ENCODE measurements at places on chromosomes 12 and 14.

DNA sequence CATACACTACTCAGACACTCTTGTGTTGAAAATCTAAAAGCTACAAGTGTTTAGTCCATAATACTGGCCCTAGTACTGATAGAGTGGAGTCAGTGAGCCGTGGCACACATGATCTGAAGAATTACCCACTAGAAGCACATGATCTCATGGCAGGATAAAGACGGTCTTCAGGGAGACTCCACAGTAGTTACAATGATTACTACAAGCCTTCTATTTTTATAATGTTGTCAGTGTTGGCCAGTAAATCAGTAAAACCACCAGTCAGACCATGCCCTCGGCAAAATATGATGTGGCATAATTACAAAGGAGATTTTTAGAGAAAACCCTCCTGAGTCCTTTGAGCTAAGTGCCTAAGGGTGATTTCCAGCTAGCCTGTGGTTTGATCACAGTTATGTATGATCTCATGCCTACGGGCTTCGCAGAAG is 114.9 kb downstream of the PDZRN4 start:
- no peaks in the 10 kb centered on the region for H3K27me3 ChIP-seq
- H3K36me3 ChIP-seq, result no peaks in the 10 kb centered on the region
- no peaks in the 10 kb centered on the region for H3K4me1 ChIP-seq
- no peak for DNase-seq

DNA sequence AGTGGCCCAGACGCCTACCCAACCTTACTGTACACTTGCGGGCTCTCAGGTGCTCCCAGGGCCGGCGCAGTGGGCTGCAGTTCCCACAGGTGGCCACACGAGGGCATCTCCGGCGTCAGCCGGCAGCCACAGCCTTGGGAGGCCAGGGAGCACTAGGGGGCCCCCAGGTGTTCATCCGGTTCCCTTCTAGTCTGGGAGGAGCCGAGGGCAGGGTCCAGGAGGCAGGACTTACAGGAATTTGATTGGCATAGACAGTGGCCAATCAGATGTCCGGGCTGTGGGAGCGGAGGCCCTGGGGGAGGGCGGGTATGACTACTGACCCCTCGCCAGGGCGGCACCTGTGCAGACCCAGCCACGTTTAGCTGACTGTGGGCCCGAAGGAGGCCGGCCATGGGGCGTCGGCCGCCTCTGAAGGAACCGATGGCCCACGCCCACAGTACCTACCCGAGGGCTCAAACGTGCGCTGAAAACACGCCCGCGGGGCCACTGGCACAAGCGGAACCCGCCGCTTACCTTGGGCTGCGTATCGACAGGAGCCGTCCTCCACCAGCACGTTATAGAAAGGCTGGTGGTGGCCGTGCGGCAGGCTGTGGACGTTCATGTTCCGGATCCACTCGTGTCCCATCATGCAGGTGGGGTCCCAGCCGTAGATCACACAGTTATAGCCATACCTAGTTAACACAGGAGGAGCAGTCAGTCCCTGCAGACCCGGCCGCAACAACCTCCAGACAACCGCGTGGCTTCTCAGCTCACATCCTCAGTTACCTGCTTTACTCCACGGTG is 34.8 kb downstream of the FBXO21 start:
- no peak overlapping the region for H3K27ac ChIP-seq
- no peaks in the 10 kb centered on the region for H3K27me3 ChIP-seq
- no peak overlapping the region for H3K4me3 ChIP-seq
- DNase-seq, result peak; percentile 82

- DNase-seq, result peak; percentile 94
- no peak overlapping the region for H3K27ac ChIP-seq
- peaks cover 8% of the 10 kb centered on the region for H3K36me3 ChIP-seq
- H3K27me3 ChIP-seq, result no peaks in the 10 kb centered on the region
- H3K4me1 ChIP-seq, result peaks cover 30% of the 10 kb centered on the region
Observed at GRCh38 chr12:47779301-47779942, 6.4 kb downstream of the SLC48A1 start.

DNA sequence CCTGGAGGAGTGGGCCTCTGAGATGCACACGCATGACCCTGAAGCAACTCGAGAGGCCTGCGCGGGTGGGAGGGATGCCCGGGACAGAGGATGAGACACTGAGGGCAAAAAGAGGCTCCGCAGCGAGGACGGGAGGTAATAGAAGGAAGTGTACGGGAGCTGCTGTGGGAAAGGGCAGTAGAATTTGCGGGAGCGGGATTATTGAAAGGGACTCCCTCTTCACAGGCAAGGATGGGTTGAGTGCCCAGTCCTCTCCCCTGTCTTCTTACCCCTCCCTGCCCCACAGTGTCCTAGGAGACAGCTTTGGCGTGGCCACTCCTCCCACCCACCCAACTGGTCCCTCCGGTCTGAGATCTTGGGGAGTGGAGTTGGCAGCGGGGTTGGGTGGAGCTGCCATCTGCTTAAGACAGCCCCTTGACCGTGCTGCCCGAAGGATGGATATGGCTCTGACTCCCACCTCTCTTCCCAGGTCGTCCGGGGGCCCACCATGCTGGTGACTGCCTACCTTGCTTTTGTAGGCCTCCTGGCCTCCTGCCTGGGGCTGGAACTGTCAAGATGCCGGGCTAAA is 15.7 kb upstream of the ESPL1 start:
- H3K4me1 ChIP-seq, result peaks cover 48% of the 10 kb centered on the region
- H3K36me3 ChIP-seq, result peaks cover 4% of the 10 kb centered on the region
- H3K4me3 ChIP-seq, result peak overlapping the region; percentile 96
- H3K27me3 ChIP-seq, result no peaks in the 10 kb centered on the region
- peak overlapping the region; percentile 94 for H3K27ac ChIP-seq

- H3K27ac ChIP-seq, result no peak overlapping the region
- peaks cover 8% of the 10 kb centered on the region for H3K4me1 ChIP-seq
- no peaks in the 10 kb centered on the region for H3K36me3 ChIP-seq
- peaks cover 35% of the 10 kb centered on the region for H3K27me3 ChIP-seq
- DNase-seq, result no peak
Observed at GRCh38 chr14:33792009-33792719, 158.7 kb downstream of the EGLN3 start.

DNA sequence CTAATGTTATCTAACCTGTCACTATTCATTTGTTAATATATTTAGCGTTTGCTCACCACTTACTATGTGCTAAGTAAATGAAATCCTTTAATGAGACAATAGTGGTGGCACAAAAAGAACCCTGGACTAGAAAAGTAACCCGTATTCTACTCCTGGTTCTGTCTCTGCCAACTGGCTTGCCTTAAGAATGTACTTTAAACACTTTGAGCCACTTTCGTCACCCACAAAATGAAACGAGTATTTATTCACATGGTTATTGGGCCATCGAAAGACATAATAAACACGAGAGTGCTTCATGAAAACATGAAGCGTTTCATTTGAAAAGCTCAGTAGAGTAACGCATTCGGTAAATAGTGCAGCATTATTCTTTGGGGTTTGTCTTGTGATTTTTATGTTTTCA is 254.7 kb downstream of the EGLN3 start:
- no peaks in the 10 kb centered on the region for H3K4me1 ChIP-seq
- no peak for DNase-seq
- no peak overlapping the region for H3K4me3 ChIP-seq
- H3K36me3 ChIP-seq, result no peaks in the 10 kb centered on the region

DNA sequence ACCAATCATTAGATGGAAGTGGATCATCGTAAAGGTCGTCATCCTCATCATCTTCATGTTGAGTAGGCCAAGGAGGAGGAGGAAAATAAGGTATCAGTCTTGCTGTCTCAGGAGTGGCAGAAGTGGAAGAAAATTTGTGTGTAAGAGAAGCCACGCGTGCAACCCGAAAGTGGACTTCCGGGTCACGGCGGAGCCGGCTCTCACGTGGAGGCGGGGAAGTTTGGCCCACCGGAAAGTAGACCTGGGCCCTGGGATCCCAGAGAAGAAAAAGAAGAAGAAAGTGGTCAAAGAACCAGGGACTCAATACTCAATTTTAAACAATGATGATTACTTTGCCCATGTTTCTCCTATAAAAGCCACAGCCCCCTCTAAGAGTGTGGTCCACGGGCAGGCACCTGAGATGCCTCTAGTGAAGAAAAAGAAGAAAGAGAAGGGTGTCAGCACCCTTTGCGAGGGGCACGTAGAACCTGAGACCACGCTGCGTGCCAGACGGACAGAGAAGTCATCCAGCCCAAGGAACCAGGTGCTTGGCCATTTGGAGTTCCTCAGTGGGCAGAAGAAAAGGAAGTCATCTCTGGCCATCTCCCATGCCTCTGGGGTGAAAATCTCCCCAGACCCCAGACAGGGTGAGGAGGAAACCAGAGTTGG is 365.8 kb downstream of the BCAT1 start:
- no peak overlapping the region for H3K27ac ChIP-seq
- H3K4me3 ChIP-seq, result no peak overlapping the region
- no peaks in the 10 kb centered on the region for H3K4me1 ChIP-seq
- no peaks in the 10 kb centered on the region for H3K36me3 ChIP-seq

DNA sequence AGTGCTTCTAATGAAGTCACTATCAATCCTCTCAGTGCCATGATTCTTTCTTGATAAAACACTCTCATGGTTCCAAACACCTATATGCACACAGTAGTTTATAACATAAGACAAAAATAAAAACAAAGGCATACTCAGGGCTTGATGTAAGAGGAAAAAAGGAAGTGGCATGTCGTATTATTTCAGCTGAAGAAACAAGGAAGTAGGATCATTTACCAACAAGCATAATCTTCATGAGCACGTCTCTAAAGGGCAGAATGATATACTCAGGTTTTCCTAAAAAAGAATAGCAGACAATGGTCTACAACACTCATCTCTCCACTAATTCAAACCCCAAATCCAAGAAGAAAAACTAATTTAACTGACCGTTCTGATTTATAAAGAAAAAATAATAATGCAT is 33.9 kb downstream of the NUMB start:
- peaks cover 11% of the 10 kb centered on the region for H3K36me3 ChIP-seq
- H3K4me3 ChIP-seq, result no peak overlapping the region
- H3K27ac ChIP-seq, result peak overlapping the region; percentile 36
- no peak for DNase-seq
- peaks cover 26% of the 10 kb centered on the region for H3K4me1 ChIP-seq
- no peaks in the 10 kb centered on the region for H3K27me3 ChIP-seq

GRCh38 chr12:80188576-80188975 is 89.2 kb downstream of the OTOGL start:
- DNase-seq, result no peak
- peaks cover 8% of the 10 kb centered on the region for H3K27me3 ChIP-seq
- H3K4me3 ChIP-seq, result no peak overlapping the region
- H3K36me3 ChIP-seq, result no peaks in the 10 kb centered on the region
- no peaks in the 10 kb centered on the region for H3K4me1 ChIP-seq

DNA sequence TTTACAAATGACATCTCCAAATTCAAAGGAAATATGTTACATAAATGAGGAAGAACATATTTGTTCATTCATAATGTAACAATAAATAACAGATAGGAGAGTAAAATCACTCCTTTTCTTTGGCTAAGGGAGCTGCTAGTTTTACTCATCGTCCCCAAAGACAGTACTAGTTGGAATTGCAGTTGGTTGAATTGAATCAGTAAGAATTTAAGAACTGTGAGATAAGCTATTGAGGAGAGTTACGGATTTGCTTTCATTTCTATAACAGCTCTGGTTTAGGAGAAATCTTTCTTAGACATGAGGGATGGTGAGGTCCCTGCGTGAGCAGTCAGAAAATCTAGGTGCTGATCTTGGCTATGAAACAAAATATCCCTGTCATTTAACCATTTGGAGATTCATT is 402.8 kb downstream of the AEBP2 start:
- H3K4me3 ChIP-seq, result no peak overlapping the region
- peaks cover 7% of the 10 kb centered on the region for H3K4me1 ChIP-seq
- H3K36me3 ChIP-seq, result no peaks in the 10 kb centered on the region
- DNase-seq, result no peak

DNA sequence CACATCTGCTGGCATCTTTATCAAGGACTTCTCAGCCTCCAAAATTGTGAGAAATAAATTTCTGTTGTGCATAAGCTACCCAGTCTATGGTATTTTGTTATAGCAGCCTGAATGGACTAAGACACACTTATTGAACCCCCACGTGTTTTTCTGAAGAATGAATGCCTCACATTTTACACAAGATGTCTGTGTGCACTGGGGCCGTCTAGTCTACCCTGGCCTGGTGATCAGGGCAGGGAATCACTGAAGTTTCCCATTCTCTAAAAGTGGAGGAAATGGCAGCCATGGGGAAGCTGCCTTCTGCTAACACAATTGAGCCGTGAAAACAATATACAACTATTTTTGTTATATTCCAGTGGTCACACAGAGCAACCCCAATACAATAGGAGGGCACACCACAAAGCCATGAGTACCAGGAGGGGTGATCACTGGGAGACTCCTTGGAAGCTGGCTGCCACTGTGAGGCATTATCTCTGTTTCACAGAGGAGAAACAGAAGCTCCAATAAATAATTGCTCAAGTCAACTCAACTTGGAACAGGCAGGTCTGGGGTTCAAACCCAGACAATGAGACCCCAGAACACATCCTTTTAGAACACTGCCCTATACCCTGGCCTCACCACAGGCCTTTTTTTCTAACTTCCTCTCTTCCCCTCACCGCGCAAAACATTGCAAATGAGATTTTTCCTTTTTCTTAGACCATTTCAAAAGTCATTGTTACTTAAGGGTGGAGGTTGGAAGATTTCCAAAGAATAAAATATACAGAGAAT is 18.3 kb upstream of the LTA4H start:
- DNase-seq, result no peak
- no peaks in the 10 kb centered on the region for H3K36me3 ChIP-seq

DNA sequence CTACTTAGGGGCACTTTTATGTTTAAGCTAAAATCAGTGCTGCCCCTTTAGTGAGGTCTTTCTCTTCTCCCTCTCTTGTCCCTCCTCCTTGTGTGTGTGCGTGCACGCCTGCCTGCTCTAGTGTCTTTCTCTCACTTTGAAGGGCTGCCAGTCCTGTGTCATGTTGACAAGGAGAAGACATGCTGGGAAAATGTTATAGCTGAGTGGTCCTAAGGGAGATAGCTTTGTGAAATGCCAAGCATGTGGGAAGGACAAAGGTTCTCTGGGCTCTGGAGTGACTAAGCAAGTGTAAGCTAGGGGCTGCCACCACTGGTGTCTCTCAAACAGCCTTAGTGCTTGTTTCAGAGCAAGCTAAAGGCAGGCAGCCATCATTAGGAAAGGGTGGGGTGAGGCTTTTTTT is 108.4 kb downstream of the EMP1 start:
- no peak overlapping the region for H3K27ac ChIP-seq
- H3K36me3 ChIP-seq, result no peaks in the 10 kb centered on the region
- peaks cover 34% of the 10 kb centered on the region for H3K27me3 ChIP-seq
- H3K4me3 ChIP-seq, result no peak overlapping the region
- no peaks in the 10 kb centered on the region for H3K4me1 ChIP-seq

- DNase-seq, result peak; percentile 56
- H3K4me3 ChIP-seq, result no peak overlapping the region
- H3K27me3 ChIP-seq, result peaks cover 11% of the 10 kb centered on the region
- H3K36me3 ChIP-seq, result no peaks in the 10 kb centered on the region
- peaks cover 26% of the 10 kb centered on the region for H3K4me1 ChIP-seq
- H3K27ac ChIP-seq, result no peak overlapping the region
Observed at GRCh38 chr14:104665657-104666522, 23.5 kb upstream of the INF2 start.

Measured in activated naive CD8-positive, alpha-beta T cell treated with anti-CD3 and anti-CD28 coated beads, Interleukin-2, amount 50 U/mL, for 24 hours (primary cell).